NCI-H524 (cell line): ENCODE measurements at places on chromosomes 7 and 10.

- no peak for DNase-seq
Measured at GRCh38 chr10:77664008-77664407, 26.4 kb upstream of the KCNMA1 start.

GRCh38 chr10:85490431-85490830, 876.2 kb downstream of the GRID1 start:
- no peak for DNase-seq

DNA sequence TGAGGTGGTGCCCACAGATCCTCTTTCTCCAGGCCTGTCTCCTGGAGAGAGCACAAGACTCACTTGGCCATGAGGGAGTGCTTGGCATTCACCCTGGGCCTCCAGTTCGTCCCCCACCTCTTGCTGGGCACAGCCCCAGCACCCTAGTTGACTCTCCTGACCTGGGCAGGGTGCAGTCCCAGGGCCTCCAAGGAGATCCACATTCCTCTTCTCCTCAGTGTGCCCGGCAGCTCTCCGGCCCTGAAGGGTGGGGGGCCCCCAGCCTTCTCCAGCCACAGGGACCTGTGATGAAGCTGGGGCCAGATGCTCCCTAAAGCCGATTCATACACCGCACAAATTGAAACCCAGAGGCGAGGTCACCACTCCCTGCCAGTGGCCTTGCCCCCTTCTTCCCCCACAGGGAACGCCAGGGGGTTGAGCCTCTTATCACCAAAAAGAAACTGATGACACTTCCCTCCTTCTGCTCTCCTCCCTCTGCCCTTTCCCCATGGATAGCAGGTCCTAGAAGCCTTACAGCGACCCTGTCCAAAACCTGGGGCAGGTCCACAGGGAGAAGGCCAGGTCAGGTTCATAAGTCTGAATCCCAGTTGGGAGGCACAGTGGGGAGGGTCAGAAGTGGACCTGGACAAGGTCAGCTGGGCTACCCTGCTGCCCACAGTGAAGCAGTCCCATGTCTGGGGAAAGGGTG, 3.1 kb downstream of the EN2 start:
- no peak for DNase-seq

DNA sequence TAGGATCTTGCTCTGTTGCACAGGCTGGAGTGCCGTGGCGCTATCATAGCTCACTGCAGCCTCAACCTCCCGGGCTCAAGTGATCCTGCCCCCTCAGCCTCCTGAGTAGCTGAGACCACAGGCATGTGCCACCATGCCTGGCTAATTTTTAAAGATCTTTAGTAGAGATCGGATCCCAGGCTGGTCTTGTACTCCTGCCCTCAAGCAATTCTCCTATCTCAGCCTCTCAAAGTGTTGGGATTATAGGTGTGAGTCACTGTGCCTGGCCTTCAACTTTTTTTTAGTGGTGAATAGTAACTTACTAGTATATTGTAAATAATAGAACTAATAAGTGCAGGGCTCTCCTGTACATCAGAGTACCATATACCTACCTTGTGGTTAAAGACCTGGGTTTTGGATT, 52.1 kb upstream of the LMTK2 start:
- DNase-seq, result no peak

GRCh38 chr10:90998733-90999511, 78.0 kb upstream of the ANKRD1 start:
- no peak for DNase-seq

DNA sequence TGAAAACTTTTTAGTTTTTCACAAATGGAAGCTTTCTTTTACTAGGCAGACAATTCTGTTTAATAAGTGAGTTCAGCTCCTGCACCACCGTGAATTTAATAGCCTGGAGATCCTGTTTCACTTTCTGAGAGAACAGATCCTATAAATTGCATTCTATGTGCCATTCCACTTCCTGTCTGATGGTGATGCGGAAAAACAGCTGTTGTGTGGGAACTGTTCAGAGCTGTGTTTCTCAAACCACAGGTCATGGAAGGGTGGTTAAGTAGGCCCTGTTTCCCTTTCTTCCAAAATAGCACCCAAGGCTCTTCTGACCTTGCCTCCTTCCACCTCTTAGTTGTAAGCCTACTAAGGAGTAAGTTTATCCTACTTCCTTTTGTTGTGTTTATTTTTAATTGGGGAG, 97.2 kb upstream of the DKK1 start:
- no peak for DNase-seq

DNA sequence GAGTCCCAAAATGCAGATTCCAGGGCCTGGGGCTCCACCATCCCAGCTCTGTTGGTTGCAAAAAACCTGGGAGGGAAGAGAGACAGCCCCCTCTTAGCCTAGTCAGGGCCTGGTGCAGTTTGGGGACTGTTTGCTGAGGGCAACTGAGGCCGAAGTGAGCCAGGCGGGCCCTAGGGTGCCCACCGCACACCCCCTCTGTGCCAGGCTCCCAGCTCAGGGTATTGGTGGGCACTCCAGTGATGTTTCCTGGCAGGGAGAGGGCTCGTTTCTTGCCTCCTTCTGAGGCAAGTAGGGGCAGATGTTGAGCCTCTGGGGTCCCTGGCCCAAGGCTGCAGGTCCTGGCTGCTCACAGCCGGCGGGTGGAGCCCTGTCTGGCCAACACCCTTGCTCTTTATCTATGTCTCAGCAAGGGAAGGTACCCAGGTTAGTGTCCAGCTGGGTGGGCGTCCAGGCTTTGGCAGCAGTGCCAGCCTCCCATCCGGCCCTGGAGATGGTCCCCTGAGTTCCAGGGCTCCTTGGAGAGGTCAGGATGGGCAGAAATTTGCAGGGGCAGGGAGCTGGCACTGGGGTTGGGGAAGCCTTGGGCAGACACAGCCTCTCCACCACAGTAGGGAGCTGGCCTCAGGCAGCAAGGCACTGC, 37.8 kb downstream of the KCTD7 start:
- no peak for DNase-seq

- DNase-seq, result peak; percentile 44
Measured at GRCh38 chr10:95445837-95446486, 115.2 kb downstream of the SORBS1 start.

DNA sequence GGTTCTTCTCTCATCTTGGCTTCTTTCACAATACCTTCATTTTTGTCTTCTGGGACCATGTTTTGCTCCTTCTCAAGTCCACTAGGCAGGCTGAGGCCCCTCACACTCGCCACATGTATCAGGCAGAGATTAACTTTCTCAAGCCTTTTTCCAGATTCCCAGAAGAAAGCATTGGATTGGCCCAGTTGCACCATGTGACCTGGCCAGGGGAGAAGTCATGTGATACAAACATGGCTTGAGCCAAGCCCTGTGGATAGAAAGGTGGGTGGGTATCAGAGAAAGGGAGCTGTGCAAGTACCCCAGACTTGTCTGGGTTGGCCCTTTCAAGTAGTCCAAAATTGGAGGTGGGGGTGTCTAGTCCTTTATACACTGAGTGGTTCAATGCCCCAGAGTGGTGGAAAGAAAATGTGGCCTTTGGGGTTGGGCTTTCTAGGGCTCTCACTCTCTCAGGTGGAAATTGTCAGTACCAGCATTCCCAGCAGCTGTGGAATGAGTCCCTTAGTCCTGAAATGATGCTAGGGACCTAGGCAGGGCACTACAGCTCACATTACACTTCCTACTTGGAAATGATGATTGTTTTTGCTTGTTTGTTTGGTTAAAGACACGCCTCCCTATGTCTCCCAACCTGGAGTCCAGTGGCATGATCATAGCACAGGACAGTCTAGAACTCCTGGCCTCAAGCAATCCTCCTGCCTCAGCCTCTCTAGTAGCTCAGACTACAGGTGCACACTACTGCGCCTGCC, 36.9 kb upstream of the C10orf67 start:
- DNase-seq, result no peak

DNA sequence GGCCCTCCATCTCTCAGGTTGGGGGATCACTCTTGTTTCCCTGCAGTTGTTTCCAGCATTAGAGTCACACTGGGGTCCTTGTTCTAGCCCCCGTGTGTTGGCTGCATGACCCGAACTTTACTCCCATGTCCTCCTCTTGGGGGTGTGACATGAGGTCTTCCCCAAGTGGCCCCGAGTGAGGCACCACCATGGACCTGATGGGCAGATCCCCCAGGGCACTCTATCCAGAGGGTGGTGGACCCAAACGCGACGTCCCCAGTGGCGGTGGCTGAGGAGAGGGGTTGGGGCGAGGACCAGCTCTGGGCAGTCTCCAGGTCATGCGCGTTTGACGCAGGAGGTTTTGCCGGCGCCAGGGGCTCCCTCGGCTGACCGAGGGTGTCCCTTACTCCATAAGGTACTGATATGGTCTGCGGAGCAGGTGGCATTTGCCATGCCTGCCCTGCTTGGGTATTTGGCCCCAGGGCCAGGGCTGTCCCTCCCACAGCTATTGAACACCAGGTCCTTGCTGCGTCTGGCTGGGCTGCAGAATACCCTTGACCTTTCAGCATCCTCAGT, 131.9 kb downstream of the LHPP start:
- no peak for DNase-seq

GRCh38 chr7:41244246-41244645, 458.6 kb downstream of the INHBA start:
- DNase-seq, result no peak

DNA sequence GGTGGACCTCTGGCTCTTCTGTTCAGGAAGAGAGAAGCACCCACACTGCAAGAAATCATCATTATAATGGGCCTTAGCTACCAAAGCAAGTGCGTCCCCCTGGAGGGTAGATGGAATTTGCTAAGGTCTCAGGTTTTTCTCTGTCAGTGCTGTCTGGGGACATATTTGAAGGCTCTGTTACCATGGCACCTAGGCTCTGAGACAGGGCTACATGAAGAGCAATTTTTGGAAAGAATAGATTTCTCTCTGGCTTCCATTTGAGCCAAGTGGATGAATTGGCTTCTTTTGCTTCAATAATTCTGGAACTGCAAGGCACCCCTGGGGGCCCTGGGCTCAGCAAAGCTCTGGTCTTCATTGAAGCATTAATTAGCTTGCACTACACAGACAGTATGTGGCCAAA, 349.1 kb upstream of the GALNT17 start:
- DNase-seq, result no peak

- no peak for DNase-seq
Measured at GRCh38 chr10:15784662-15785300, 65.1 kb upstream of the ITGA8 start.

DNA sequence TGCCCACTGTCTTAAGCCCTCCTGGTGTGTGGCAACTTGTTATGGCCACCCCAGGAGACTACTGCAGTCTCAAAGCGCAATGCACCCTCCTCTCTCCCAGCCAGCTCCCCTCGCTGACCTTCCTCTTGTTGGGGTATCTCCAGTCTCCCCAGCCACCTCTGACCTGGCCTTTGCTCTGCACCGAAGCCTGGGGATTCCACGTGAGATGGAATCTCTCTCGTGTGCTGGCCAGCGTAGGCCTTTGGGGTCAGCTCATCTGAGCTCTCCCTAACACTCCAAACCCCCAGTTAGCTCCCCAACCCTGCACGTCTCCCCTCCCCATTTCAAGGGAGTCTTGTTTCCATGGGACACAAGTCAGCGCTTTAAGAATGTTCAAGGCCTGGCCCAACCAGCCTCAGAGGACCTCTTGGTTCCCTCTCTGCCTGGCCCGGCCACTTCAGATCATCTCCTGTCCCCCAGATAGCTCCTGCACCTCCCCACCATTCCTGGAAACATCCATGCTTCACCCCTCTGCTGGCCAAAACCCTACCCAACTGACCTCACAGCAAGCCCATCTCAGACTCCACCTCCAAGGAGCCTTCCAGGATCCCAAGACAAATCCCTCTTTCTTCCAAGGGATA, 11.2 kb downstream of the ITPRIP start:
- no peak for DNase-seq
